Activated CD4-positive, alpha-beta T cell treated with anti-CD3 and anti-CD28 coated beads, Interleukin-2, Interleukin-6, amounts not matched to agents 100 ng/mL and 50 ng/mL, durations not matched to agents 16 hours and 8 hours (primary cell): ENCODE measurements at places on chromosomes 5 and 9.

DNA sequence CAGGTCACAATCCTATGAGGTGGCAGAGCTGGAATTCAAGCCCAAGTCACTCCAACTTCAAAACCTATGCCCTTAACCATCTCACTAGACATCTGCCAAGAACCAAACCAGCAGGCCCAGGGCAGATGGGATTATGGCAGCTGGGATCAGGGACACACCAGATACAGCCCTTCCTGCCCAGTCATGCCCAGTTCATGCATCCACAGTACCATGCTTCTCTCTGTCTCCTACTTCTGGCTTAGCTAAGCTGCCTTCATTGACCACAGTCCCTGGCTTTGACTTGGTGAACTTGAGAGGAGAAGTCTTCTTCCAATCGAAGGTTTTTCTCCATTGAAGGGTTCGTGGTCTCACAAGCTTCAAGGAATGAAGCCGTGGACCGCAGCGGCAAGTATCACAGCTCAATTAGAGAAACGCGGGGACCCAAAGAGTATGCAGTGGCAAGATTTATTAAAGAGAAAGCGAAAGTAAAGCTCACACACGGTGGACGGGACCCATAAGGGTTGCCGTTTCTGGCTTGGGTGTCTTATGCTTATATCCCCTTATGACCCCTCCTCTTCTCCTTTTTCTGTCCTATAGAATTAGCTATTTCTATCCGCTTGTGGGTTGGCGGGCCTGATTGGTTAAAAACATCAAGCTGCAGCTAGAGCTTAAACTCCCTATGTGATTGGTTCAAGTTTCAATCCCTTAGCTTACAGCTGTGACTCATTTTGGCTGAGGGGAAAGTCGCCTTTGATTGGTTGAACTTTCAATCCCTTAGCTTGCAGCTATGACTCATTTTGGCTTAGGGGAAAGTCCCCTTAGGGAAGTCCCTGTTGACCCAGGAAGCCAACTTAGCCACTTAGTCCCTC, 101.2 kb downstream of the TRIM36 start:
- peak; percentile 69 for DNase-seq

GRCh38 chr5:77945874-77946273, 169.7 kb upstream of the TBCA start:
- no peak for DNase-seq

DNA sequence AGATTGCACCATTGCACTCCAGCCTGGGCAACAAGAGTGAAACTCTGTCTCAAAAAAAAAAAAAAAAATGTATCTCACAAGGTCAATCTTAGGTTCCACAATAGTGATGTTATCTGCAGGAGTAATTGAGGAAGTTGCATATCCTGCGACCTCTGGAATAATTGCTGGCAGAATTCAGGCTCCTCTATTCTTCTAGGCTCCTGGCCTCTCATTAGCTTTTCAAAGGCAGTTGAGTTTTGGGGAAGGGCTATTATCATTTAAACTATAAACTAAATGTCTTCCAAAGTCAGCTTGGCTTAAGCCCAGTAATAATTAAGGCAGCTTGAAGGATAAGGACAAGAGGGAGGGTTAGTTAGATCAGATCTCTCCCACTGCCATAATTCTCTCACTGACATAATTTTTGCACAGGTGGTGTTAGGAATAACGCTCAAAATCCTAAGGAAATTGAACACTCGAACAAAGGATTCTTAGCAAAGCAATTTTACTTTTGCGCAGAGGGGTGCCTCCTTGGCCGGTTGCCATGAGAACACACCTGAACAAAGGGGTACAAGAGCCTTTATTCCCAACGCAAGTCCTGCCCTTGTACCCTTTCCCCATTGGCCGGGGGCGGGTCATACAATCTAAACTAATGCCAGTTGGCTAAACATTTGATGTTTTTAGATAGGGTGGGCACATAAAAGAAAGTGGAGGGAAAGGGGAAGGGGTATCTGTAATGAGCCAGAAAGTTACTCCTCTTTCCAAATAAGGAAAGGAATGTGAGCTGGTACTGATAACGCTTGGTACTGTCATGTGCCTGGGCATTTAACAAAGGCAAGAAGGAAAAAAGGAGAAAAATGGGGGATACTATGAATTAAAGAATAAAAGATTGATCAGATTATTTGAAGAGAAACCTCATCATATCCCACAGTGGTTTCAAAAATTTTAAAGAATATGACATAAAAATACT, 106.4 kb upstream of the CCNG1 start:
- no peak for DNase-seq

- no peak for DNase-seq
Measured at GRCh38 chr5:137399911-137400310, 99.2 kb downstream of the SPOCK1 start.

- no peak for DNase-seq
Measured at GRCh38 chr5:67896930-67897313, 318.6 kb upstream of the PIK3R1 start.

- DNase-seq = no peak
Measured at GRCh38 chr9:37454238-37454637, 11.0 kb downstream of the ZBTB5 start.

- DNase-seq = no peak
Measured at GRCh38 chr5:1746371-1747078, 53.1 kb downstream of the MRPL36 start.

DNA sequence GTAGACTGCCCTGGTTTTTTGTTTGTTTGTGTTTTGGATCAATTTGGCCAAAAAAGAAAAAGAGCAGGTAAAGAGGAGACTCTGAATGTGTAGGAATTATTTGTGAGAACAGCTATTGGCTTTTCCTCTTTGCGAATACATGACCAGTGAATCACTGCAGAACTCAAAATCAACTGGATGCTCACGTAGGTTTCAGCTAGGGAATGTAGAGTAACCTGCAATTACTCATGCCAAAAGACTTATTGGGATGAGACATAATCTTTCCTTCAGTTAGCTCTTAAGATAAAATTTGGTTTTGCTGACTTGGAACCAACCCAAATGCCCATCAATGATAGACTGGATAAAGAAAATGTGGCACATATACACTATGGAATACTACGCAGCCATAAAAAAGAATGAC, 348.0 kb downstream of the NPR3 start:
- DNase-seq = no peak

- DNase-seq = no peak
Measured at GRCh38 chr5:108312258-108312657, 69.6 kb downstream of the FBXL17 start.

- no peak for DNase-seq
Measured at GRCh38 chr5:50995285-50995942, 329.0 kb downstream of the PARP8 start.

DNA sequence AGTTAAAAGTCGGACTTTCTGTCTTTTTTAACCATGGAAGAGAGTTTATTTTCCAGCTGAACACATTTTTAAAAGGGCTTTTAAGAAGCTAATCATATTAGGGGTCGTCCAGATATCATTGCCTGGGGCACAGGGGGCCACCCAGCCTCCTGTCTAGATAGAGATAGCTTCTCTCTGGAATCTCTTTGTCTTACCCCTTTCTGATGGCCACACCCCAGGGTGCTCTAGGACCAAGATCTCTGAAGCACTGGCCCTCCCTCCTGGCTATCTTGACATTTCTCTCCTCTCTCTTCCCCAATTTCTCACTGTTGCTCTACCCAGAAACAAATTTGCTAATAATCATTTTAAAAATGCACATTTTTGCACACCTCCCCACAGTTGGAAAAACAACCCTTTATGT, 204.4 kb downstream of the NXNL2 start:
- DNase-seq = no peak

GRCh38 chr5:170508036-170508435, 4.2 kb downstream of the KCNIP1 start:
- DNase-seq = no peak

DNA sequence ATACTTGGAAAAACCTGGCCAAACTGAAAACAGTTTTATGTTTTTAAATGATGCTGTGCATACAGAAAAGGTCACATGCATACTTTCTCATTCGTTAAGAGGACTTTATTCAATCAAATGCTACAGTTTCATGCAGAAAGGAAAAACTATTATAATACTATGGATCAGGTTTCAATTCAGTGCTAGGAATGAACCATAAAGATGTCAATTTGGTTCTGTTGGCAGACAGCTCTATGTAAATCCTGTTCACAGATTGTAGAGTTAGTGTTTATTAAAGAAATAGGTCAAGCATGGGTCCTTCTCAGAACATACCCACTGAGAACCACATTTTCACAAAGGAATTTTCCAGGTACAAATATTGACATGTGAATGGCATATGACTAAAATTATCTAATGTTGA, 57.1 kb downstream of the RETREG1 start:
- DNase-seq = no peak

DNA sequence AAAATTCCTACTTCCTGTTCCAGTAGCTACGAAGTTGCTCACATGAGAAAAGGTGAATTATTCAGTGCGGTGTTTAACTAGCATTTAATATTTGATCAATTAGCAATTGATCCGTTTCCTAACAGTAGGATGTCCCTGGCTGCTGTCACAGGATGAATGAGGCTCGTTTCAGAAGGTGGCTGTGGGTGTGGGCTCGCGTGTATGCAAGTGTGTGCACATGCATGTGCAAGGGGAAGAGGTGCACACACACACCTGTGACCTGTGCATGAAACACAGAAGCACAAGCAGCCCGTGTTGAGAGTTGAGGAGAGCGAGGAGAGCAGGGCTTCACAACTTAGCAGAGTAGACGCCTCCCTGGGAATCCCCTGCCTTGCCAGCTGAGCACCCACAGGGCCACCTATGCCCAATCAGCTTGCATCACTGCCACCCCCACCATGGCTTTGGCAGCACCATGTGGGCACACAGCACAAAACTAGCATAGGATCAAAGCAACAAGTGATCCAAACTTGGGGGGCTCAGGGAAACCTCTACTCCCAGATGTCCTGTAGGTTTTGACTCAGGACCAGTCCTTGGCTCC, 107.2 kb downstream of the C5orf15 start:
- no peak for DNase-seq

DNA sequence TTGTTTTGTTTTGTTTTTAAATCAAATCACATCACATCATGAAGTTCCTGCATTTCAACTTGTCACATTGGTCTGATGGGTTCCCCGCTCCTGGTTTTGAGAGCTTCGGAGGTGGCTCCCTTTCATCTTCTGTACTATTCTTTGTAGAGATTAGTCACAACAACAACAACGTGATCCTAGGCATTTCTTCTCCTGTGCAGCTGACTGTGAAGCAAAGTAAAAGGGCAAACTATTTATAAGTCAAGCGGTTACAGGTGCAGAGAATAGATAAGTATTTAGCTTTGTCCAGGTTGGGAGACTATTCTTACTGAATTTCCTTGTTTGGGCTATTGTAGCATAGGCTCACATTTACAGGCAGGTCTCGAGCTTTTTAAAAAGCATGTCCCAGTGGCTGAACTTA, 197.7 kb upstream of the CDKN2B start:
- DNase-seq = no peak

- DNase-seq = no peak
Measured at GRCh38 chr5:114581136-114581535, 219.3 kb downstream of the KCNN2 start.

DNA sequence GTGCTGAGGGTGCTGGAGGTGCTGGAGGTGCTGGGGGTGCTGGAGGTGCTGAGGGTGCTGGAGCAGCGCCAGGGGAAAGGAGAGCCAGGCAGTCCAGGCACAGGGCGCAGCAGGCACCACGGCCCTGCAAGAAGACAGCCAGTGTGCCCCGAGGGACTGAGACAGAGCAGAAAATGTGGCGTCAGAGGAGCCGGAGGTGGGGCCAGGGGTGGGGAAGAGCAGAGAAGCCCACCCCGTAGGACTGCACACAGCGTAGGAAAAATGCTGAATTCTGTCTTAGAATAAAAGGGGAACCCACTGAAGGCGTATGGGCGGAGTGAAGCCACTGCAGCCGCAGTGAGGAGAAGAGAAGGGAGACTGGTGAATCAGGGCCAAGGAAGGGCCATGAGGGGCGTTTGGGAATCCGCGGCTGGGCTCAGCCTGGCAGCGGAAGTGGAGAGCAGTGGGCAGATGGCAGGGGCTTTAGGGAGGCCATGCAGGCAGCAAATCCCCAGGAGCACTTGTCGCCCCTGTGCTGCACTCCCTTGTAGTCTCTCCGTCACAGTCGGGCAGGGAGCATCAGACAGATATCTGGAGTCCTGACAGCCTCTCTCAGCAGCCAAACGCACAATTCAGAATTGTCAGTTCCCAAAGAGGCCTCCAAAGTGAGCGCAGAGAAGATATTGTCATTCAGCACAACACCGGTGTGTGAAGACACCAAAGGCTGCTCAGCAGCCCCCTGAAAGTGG, 35.9 kb upstream of the LECT2 start:
- DNase-seq = no peak

GRCh38 chr5:14739538-14739937, 75.0 kb downstream of the OTULIN start:
- no peak for DNase-seq

GRCh38 chr5:168153263-168153875, 138.1 kb upstream of the WWC1 start:
- no peak for DNase-seq

DNA sequence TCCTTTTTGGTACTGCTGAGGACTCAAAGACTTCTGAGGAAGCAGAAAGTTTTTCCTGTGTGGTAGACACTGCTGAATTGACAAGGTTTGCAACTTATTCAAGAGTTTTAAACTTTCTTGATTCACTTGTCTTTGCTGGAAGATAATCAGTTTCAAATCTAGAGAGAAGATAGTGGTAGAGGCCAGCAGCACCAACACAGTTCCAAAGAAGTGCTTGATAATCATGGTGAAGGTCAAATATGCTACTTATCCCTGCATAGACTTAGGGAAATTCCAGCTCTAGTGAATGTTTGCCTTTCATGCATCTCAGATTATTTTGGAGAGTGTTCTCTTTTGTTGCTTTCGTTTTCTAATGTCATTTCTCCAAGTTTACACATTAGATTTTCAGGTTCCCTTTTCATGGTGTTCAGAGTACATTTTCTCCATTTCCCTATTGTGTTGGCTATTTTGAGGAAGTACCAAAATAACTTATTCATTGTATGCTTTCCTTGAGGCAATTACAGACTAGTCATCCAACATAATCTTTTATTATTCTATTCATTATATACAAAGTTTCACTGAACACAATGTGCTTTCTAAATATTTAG, 550 bp downstream of the IFNE start:
- DNase-seq = no peak

- no peak for DNase-seq
Measured at GRCh38 chr5:60477849-60478248, 222.1 kb downstream of the DEPDC1B start.

DNA sequence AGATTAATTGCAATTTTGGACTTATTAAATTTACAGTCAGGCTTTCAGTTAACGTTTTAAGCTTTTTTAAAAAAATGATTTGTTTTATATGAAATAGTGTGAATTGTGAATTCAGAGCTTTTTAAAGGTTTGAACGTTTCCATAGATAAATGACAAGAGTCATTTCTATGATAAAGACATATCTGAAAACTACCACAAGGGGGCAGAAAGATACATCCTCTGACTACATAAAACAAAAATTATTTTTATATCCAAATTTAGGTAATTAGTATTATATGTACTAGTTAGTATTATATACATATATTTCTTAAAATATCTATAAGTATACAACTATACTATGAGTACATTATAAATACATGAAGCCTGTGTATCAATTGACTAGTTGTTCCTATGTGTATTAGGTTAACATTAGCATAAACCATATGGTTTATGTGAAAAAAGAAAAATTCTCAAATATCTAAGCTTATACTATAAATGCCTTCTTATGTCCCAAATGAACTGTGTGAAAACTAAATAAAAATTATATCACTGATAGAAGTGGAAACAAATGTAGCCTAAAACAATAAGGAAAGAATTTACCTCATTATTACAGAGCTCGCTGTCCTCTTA, 155.2 kb downstream of the MEF2C start:
- DNase-seq = peak; percentile 23
